ENCODE measurements at places on chromosomes 1 and 21.
A peak's percentile ranks its signal among the peaks of the same experiment; 100 is the strongest.

DNA sequence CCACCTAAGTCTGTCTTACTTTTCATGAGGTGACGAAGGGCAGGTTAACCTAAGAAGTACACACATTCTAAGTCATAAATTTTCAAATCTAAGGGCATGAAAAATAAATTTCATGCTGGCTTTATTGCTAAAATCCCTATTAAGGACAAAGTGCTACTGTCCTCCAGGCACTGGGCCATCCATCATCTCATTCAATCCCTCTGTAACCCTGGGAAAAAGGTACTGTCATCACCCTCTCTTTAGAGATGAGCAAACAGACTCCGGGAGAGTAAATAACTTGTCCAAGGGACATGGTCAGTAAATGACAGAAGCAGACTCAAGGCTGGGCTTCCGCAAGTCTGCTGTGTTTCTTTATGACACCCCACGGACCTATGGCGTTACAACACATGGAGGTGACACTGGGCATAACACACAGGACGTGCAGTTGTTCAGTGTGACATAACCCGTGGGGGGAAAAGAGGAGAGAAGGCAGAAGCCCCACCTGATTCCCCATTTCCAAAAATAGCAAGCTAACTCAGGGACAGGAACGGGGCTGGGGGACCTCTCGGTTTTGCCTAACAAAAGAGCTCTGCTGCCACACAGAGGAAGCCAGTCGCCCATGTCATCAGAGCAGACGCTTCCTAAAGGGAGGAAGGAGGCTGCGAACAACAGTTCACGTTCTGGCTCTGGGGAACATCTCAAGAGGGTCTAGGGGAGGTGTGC is 12.5 kb upstream of the SRM start:
- no peak for DNase-seq

GRCh38 chr1:39788758-39789570 is at the start of gene BMP8B:
Gene BMP8B, minus strand, starts transcription at chr1:39788865. Its CDS starts 380 bp downstream, at chr1:39788485.
- peak; percentile 20 for DNase-seq

DNA sequence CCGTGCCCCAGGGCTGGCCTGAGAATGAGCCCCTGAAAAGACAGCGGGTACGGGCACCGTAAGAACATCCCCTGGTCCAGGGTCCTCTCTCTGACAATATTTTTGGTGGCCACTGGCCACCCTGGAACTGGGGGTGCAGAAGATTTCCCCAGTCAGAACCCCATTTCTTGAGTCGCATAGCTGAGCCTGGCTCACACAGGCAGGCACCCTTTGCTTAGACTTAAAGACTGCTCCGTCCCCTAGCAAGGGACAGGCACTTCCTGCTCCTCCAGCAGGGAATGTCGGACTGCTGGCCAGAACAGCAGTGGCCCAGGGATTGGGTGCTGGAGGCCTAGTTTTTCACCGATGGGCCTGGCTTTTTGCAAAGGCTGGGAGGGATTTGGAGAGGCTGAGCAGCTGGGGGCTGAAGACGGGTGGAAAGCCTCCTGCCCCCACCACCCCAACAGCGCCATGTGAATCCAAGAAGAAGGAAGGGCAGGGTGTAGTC is 4.3 kb downstream of the OLIG2 start:
- no peak for DNase-seq

GRCh38 chr1:94621802-94622201 is 80.2 kb upstream of the F3 start:
- DNase-seq = no peak

DNA sequence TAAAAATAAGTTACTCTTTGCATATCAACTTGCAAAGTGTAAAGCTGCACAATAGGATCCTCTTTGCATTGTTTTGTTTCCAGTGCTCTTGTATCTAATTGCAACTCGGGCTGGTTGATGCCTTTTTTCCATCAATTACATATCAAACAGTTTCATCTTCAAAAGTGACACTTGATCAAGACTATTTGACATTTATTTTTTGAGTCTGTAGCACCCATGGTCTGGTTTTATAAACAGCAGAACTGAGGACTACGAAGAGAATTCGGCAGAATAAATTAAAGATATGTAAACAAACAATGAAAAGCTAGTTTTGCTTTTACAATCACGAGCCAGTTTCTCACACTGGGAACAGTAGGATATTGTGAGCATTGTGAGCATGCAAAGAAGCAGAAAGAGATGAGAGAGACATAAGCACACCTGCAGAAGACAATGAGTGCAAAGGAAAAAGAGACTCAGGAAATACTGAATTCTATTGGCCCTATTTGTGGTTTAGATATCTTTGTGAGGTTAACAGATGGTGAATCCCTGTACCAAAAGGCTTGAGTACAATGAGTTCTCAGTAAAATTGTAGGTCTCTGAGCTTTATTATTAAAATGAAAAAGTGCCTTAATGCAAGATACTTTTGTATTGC is 45.4 kb downstream of the RPL5 start:
- DNase-seq = no peak

DNA sequence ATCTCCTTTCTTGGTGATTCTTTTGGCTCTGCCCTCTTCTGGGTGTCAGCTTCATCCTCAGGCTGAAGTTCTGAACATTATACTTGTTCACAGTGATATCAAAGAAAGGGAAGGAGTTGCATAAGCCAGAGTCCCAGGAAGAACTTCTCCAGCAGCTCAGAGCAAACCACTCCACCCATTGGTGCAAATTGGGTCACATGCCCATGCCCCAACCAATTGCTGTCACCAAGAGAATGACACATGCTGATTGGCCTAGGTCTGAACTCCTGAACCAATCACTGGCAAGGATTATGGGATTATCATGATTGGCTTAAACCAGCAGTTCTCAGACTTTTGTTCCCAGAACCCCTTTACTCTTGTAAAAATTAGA is 256.5 kb upstream of the TMEM51 start:
- DNase-seq = no peak

DNA sequence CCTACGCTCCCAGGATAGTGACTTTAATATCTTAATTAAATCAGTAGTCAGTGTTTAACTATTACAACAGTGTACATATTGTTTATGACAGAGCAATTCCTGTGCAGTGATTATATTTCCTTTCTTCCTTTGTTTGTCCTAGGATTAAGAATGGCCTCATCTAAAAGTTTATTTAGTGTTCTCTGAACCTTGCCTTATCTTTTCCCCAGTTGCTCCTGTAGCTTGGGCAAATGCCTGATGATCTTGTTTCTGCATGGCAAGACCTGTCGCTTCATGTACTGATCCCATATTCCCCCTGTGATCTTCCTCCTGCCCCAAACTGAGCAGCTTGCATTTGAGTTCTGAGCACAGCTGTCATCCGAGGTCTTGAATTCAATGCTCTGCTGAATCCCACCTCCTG is 69.1 kb upstream of the STUM start:
- no peak for DNase-seq

DNA sequence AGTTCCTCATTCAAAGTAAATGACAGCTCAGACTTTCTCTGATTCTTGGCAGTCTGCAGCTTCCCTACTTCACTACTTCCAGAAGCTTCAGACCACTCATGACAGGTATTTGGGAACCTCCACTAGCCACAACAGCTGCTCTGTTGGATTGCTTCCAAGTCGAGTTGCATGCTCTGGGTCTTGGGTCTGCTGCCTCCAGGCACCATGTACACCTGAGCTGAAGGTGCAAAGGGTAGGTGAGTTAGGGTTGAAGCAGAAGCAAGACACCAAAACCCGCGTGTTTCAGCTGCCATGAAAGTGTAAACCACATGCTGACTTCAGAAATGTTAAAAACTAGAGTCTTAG is 62.7 kb downstream of the ZNF684 start:
- no peak for DNase-seq

GRCh38 chr1:108591466-108591865 is 31.6 kb downstream of the EEIG2 start:
- DNase-seq = no peak

DNA sequence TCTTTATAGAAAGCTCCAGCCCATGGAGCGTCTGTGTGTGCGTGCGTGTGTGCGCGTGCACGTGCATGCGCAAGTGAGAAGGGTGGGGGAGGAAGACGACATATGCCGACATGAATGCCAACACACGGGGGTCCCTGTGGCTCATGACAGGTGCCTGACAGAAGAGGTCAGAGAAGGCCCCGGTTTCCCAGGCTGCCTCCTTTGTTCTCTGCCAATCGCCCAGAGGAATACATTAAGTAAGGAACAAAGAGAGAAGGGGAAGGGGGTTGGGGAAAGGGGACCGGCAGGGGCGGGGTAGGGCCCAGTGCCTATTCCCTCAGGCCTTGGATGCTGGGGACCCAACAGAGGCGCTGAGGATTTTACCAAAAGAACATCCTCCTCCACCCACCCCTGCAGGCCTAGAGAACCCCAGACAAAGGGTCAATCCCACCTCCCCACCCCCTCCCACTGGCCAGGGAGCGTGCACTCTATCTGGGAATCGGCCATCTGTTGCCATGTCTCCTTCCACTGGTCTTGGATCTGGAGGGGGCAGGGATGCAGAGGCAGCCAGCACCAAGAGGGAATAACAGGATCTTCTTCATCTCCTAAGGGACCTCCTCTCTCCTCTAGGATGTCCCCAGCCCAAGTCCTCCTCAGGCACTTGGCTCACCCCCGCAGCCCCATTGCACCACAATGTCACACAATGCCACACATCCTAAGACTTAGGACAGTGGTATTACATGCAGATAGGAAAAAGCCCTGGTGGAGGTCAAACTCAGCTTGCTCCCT is 39.4 kb downstream of the PIK3C2B start:
- no peak for DNase-seq

DNA sequence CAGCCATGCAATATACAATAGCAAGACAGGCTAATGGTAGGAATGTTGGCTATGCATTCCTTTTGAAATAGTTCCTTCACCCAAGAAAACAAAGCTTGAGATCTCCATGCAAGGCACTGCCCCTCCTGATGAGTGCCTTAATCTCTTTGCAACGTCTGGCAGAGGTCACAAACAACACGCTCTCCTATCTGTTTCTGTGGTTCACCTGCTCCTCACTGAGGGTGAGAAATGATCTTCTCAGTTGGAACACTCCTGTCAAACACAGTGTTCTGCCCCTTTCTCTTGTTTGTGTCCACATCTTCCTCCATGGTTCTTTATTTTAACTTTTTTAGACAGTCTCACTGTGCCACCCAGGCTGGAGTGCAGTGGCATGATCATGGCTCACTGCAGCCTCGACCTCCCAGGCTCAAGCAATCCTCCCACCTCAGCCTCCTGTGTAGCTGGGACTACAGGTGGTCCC is 21.2 kb upstream of the XPR1 start:
- DNase-seq = no peak

- DNase-seq = no peak
Measured at GRCh38 chr1:241503444-241503843, 16.1 kb downstream of the FH start.

GRCh38 chr21:36437745-36438128 is 42.2 kb downstream of the CLDN14 start:
- no peak for DNase-seq

DNA sequence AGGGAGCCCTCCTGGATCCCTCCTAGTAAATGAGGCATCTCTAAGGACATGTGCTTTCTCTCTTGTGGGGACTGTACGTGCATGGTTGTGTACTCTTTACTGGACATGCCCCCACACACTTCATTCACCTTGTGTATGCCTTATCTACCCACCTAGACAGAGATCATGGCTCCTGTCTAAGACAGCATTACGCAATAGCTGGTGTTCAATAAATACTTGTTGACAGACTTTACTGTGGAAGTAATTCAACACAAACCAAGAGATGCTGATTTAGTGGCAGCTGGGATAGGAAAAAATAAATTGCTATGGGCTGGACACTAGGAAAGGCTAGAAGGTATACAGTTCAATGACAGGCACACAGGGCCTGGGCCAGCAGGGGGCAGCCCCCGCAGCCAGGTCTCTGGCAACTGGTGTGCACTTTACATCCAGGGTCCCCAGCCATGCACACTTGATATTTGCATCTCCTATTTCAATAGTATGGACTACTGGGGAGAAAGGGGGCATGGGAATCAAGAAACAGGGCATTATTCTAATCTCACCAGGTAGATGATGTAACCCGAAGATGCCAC is 24.2 kb downstream of the TRABD2B start:
- DNase-seq = no peak

- no peak for DNase-seq
Measured at GRCh38 chr1:17642169-17642568, 102.7 kb downstream of the ARHGEF10L start.

Measured in esophagus squamous epithelium (tissue), 5 donors.